CD4-positive, alpha-beta memory T cell (primary cell): ENCODE measurements at places on chromosomes 6 and 20.

GRCh38 chr20:41697861-41698559 is 79.8 kb upstream of the CHD6 start:
- DNase-seq: peak; percentile 46

- no peak for DNase-seq
Measured at GRCh38 chr20:50340541-50340940, 149.9 kb downstream of the CEBPB start.

GRCh38 chr6:3165631-3166534 is 8.5 kb upstream of the TUBB2A start:
- no peak for DNase-seq

GRCh38 chr6:24933266-24933665 is 2.5 kb downstream of the RIPOR2 start:
- no peak for DNase-seq

DNA sequence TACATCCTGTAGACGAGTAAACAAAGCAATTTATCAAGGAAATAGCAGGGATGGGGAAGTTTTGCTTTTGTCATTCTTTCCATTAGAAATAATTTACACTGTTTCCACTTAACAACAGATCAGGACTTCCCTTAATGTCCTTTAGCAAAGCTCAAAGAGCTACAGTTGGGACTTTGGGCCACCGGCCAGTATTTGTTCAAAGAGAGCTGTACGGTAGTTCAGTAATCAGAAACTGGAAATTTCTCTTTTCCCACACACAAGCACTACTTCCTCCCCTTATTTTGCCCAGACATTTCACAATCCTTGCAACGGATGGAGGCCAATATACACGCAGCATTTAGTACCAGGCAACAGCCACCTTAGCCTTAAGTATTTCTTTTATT is 12.1 kb upstream of the HINT3 start:
- no peak for DNase-seq

GRCh38 chr6:122482750-122483080 is 11.1 kb upstream of the SERINC1 start:
- DNase-seq: no peak

DNA sequence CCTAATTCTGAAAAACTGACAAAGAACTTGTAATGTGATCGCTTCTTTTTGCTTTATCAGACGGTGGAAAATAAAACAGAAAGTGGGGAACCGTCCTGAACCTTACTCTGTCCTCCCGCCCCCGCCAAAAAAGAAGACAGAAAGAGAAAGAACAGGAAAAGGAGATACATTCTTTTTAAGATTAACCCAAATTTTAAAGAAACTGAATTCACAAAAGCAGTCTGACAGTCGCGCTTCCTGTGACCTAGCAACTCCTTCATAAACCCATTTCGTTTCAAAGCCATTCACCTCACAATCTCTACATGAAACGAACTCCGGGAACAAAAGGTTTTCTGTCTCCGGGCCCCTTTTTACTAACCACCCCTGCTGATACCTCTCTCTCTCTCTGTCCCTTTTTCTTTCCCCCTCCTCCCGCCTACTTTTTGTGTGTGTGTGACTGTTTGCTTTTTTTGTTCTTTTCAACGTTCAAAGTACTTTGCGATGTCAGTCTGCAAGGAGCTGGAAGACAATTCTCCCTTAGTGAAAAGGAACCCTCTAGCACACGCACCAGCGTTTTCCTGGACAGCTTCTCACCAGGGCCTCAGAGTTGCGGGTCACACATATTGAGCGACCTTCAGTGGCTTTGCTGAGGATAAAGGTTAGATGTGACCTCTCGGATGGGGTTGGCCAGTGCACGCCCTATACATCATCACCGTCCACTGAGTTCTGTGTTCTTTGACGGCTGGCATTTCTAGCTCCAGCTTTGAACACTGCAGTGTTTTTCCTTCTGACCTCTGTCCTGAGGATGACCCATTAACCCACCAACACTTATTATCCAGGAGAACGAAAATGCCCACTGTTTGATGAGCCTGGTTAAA is 530 bp upstream of the NEDD9 start:
- no peak for DNase-seq

- DNase-seq: peak; percentile 22
Measured at GRCh38 chr6:134539865-134540323, 222.0 kb upstream of the SGK1 start.

- no peak for DNase-seq
Measured at GRCh38 chr6:40640599-40641227, 53.5 kb upstream of the LRFN2 start.

DNA sequence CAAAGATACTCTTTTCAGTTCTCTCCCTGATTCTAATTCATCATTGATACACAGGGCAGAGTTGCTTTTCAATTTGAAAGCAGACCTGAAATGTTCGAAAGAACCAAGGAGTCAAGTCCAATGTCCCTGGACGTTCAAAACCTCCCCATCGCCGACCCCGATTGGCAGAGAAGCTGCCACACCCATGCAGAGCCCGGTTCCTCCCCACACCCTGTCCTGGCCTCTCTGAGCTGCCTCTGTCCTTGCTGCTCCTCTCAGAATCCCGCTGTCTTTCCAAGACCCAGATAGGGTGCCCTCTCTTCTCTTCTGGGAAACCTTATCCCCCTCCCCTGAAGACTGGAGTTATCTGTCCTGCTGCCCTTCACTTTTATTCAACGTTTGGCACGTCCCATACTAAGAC is 52.3 kb upstream of the CITED2 start:
- DNase-seq: no peak

- DNase-seq: no peak
Measured at GRCh38 chr6:142407685-142408273, 106.0 kb downstream of the ADGRG6 start.

DNA sequence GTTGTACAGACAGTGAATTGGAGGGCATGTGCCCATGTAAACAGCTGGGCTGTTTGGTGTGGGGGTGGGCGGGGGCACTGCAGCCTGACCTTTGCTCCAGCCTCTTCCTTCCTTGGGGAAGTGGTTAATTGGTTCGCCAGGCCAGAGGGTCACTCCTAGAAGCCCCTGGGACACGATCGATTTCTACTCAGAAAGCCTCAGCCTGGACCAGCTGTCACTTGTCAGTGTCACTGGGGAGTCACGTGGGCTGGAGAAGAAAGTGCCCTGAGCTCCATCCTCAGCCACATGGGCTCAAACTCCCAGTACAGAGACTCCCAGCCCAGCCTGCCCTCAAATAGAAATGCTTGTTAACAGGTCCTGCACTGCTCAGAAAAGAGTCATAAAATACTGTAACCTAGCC is 423.8 kb upstream of the SULF2 start:
- no peak for DNase-seq
